ENCODE measurements at places on chromosomes 5 and 9. TPM values are rescaled to one million over a fixed set of nuclear protein-coding genes. Genes with fewer than 3 reads are reported as not detected.

- DNase-seq: no peak
These were observed 50.2 kb downstream of the TIMD4 start for GRCh38 chr5:156912869-156913268.

- no peak for DNase-seq
These were observed 201.0 kb downstream of the EFNA5 start for GRCh38 chr5:107469485-107470294.

DNA sequence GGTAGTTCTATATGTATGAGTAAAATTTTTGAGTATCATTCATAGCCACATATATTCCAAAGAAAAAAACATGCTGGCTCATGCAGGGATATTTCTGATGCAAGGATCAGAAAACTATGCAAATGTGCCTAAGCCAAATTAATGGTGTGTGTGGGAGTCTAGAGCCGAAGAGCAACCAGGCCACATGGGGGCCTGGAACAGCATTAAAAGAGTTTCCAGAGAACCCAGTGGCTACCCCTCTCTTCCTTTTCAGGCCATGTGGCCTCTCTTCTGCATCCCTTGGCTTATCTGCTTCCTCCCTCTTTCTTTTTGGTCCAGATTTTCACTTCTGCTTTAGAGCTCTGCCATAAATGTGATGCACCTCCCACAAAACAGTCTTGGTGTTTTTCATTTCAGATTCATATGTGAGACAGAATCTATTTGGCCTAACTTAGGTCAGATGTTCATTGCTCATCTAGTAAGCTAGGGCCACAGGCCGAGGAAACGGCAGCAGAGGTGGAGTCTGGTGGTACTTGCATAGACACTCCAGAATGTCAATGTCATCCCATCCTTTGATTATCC lies 300.0 kb downstream of the SH3GL2 start:
- no peak for DNase-seq

DNA sequence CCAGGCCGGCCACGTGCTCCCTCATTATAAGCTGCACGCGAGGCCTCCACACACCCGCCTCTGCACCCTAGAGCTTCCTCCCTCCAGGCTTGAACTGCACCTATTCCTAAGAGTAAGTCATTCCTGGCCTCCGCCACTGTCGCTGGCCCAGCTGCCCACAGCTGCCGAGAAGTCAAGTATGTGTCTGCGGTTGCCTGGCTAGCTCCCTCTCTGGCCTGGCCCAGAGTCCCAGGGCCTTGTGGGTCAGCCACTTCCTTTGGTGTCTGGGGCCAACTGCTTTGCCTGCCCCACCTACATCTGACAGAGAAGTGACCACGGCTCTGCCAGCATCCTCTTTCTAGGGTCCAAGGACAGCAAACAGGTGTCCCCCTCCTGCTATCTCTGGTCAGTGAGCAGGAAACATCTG lies 18.3 kb downstream of the ABO start:
- no peak for DNase-seq

DNA sequence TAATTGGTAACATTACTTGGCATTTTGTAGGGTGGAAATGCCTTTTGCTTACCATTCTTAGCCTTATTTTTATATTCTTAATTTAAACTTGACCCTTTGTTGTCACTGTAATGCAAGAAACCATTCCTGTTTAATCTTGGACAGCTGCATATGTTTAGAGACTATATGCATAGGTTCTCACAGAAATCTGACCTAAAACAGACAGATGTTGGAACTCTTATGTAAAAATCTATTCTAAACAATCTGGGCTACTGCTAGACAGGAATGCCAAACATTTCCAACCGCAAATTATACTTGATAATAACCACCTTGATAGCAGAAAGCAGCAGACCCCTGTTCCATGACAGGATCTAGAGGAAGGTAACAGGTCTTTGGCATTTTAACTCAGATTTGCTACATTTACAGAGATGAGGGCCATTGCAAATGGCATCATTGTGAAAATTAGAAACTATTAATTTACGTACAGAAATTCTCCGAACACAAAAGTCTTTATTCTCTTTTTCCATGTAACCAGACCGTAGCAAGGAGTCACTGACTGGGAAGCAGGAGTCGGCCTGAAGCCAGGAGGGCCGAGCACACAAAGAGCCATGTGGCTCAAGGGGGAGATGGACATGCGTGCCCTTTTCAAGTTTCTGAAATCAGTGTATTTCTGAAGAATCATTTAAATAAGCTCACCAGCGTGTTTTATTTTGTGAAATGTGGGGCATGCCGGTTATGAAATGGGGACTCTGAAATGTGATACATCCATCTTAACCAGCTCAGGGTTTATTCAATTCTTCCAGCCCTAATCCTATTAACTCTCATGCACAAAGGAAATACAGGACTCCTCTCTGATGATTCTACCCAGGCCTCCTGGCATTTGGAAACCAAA lies 139.3 kb downstream of the AOPEP start:
- DNase-seq: no peak

GRCh38 chr5:82111191-82111590 lies 139.4 kb downstream of the ATG10 start:
- no peak for DNase-seq

- no peak for DNase-seq
These were observed 108.7 kb upstream of the LMX1B start for GRCh38 chr9:126504977-126505455.

DNA sequence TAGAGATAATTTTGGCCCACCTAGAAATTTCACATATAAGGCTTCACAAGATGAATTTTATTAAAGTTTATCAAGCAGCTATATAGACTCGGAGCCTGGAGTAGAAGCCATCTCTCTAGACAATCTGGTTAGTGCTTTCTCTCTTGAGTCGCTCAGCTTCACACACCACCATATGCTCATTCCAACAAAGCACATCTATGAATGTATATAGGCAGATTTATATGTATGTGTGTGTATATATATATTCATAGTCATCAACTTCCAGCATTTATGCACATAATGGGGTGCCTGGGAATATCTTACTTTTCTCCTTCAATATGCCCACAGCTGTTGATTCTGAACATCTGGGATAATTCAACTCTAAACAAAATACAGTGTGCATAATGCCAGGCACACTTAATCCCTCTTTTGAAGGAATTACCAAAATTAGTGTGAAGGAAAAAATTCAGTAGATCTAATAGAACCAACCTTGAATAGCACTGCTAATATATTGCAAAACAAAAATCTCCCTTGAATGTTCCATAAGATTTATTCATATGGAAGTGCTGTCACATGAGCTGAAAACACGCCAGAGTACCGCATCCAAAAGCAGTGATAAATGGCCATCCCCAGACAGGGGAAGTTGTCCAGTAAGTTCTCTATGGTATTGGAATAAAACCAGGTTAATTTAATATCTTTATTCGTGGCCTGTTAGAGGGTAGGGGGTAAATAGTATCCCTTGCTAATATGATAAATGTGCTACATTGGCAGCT lies 56.0 kb upstream of the MOCS2 start:
- DNase-seq: no peak

DNA sequence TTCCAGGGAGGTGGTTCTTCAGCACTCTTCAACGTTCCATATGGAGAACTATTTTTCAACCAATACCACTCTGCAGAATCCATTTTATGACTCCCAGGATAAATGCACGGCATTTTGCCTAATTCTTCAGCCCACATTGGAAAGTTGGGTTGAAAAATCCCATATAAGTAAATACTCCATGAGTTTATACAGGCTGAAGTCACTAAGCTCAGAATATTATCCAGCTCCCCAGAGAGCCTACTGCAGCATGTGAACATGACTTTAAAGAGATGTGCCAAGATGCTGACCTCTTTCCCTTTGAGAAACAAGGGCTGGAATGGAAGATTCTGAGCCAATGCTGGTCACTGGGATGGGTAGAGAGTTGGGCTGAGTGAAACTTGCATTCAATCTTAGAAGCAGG lies 111.9 kb upstream of the SLIT3 start:
- DNase-seq: no peak

GRCh38 chr5:159198063-159199036 lies 11.0 kb downstream of the RNF145 start:
- DNase-seq: no peak

- no peak for DNase-seq
These were observed 26.7 kb downstream of the PWWP2A start for GRCh38 chr5:160092514-160092913.

DNA sequence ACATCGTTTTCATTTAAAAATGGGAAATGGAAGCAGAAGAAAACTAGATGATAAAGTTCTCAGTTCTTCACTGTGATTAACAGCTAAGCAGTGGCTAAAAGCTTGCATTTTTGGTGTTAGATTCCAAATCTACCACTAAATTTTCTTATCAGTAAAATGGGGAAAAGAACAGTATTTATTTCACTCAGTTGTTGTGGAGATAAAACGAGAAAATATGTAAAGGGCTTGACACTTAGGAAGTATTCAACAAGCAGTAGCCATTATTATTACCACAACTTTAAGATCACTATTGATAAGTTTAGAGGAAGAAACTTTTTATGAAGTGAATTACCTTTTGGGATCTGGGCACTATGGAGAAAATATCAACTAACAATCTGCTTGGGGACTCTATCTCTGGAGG lies 4.5 kb downstream of the STOM start:
- DNase-seq: no peak

DNA sequence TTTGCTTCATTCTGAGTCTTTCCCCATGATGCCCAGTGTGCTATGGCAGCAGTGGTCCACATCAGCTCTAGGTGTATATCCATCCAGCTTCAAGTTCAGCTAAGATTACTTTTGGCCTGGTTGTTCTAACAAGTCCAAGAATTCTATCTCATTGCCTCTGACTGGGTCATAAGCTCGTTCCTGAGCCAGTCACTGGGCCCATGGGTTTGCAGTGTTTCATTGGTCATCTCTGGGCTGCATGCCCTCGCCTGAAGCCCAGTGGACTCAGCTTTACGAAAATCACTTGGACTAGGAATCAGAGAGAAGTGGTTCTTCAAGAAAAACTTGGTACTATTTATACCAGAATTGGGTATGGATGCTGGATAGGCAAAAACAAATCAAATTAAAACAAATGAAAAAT lies 16.1 kb upstream of the ARHGAP26 start:
- no peak for DNase-seq

The TLX3 gene
- not detected for total RNA-seq

The IFNK gene
- total RNA-seq: not detected

The ADRA1B gene
- 2.9 TPM for total RNA-seq

The LHFPL2 gene
- 58.0 TPM for total RNA-seq

The REXO4 gene
- total RNA-seq: 21.9 TPM

All from transverse colon (tissue), 4 donors.